Activated T-helper 9 cell treated with anti-CD3 and anti-CD28 coated beads, Interleukin-2, amount 50 U/mL, for 16 hours (primary cell): ENCODE measurements at places on chromosomes 6 and 20.

DNA sequence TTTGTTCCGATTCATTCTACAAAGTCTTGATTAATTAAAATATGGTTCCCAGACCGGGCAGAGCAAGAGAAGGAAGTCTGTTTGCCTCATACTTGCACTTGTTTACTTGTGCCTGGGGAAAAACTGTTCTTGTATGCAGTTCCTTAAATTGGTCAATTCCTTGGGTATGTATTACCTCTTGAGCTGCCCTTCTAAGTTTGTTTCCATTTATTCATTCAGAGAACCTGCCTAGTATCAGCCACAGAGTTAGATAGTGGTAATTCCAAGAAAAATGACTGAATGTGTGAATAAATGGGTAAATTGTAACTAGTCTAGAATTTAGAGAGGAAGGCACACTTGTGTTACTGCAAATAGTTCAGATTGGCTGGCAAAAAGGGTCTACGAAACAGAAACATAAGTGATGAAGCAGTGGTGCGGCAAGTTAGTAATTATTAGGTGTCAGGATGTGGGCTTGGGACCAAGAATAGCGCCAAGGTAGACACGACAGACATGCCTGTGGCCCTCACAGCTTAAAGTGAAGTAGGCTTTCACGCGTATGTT is 525 bp upstream of the MAK start:
- DNase-seq = no peak

- DNase-seq = no peak
Measured at GRCh38 chr6:139406577-139407343, 32.3 kb upstream of the CITED2 start.

DNA sequence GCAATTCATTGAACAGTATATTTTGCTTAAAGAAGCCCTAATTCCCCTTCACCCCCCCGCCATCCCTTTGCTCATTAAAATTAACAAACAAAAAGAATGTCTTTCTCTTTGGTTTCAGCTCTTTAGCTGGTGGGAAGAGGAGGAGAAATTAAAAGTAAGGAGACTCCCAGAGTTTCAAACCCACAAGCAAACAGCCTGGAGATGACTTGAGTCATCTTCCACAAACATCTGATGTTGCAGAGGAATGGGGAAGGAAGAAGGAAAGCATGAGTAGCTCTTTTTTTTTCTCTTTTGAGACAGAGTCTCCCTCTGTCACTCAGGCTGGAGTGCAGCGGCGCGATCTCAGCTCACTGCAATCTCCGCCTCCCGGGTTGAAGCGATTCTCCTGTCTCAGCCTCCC is 189.6 kb downstream of the ADAT2 start:
- no peak for DNase-seq

GRCh38 chr6:121223212-121223611 is 111.1 kb downstream of the TBC1D32 start:
- no peak for DNase-seq

GRCh38 chr20:13690943-13691342 is 52.2 kb upstream of the TASP1 start:
- DNase-seq = no peak

GRCh38 chr20:16417001-16417400 is 156.2 kb downstream of the KIF16B start:
- no peak for DNase-seq

DNA sequence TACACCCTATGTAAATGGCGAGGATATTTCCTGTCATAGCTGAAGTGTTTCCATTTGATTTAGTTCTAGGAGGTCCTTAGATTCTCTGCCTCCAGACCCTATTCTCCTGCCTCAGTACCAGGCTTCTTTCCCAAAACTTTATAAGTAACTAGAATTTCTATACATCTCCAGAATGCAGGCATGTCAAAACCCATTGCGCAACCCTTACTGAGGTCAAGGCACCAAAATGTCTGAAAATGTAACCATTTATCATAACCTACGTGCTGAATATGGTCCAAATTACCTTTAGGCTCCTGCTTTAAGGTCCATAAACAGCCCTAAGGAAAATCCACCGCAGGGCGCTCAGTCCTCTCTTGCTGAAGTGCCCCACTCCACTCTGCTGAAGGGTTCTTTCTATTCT is 37.5 kb upstream of the MC3R start:
- no peak for DNase-seq

DNA sequence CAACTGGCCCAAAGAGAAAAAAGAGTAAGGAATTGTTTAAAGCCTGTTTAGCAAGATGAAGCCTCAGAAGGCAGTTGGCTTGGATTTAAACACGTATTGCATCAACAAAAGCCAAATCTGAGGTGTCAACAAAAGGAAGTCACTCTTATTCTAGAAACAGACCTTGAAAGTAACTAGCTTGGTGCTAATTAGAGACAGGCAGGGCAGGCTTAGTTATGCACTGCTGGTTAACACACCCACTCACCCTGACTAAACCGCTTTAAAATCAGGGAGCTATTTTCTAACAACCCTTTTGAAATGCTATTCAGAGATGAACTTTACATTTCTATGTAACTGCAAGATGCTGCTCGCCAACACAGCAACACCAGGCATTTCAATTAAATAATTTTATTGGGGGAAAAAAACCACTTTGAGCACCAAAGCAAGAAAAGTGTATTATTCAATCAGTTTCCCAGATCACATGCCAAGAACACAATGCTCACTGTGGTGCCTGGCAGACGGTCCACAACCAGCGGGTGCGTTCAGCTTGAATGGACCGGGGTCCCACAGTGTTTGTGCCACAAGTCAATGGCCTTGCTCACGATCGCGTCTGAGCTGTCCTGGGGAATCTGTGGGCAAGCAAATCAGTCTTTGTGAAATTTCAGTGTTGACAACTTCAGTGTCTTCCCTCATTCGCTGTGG is 23.6 kb downstream of the TBC1D7 start:
- DNase-seq = no peak

DNA sequence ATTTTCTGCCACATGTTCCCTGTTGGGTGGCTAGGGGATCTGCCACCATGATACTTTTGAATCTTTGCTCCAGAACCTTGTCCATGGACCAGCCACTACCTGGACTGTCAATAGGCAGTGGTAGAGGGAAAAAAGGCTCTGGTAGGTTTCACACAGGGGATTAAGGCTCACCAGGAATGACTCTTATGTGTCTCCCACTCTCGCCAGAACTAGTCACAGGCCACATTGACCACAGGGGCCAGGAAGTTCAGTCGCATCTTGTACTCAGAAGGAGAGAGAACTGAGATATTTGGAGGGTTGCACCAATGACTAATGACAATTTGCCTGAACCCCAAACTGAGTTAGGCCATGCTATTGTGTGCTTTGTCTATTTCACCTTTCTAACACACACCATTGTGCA is 23.6 kb upstream of the APCDD1L start:
- no peak for DNase-seq

GRCh38 chr20:24442909-24443308 is 26.5 kb upstream of the SYNDIG1 start:
- no peak for DNase-seq

DNA sequence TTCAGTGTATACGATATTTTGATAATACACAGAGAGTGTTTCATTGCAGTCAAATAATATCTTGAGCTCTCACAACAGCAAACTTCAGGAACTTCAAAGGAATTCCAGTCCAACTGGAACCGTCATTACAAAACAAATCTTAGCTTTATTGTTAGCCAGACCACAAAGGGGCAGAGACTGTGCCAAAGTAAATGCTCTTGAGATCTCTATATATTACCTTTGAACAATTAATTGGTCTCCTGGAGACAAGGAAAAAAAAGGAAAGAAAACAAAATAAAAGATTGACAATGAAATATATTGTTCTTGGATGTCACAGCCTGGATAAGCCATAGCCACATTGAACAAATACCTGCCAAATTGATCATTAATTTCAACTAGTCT is 70.0 kb downstream of the FOXC1 start:
- DNase-seq = no peak

DNA sequence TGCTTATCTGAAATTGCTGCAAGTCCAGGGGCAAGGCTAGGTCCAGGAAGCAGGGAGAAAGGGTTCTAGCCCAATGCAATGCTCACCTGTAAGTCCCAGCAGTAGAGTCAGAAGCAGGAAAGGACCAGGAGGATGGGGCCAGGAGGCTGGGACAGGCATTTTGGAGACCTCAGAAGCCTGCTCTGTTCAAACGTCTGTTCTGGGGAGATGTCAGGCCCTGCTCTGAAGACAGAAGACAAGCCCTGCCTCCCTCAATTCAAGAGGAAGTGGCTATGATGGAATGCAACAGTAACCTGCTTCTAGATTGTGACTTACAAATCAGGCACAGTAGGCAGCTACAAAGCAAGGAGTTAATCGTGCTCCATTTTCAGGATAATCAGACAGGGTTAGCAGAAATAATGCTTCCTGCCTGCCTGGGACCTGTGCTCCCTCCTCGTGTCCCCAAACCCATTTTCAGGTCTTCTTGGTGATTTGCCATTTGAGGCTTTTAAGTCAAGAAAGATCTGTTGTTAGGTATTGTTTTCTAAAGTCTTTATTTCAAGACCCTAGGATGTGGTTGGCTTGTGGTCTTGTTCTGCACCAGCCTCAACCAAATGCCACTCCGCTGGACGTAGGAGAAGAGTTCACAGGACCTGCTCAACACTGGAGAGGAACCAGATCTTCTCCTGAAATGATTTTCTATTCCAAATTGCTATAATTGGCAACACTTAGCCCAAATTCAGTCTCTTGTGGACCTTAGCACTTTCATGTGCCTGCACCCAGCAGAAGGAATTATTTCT is at the start of gene SIRPG:
TSS of gene SIRPG (minus strand) at position 224 of the 779 bp plus-strand sequence. CDS start at position 159, 65 bp downstream.
- DNase-seq = no peak

GRCh38 chr20:25437153-25437581 is 29.7 kb downstream of the GINS1 start:
- DNase-seq = no peak

DNA sequence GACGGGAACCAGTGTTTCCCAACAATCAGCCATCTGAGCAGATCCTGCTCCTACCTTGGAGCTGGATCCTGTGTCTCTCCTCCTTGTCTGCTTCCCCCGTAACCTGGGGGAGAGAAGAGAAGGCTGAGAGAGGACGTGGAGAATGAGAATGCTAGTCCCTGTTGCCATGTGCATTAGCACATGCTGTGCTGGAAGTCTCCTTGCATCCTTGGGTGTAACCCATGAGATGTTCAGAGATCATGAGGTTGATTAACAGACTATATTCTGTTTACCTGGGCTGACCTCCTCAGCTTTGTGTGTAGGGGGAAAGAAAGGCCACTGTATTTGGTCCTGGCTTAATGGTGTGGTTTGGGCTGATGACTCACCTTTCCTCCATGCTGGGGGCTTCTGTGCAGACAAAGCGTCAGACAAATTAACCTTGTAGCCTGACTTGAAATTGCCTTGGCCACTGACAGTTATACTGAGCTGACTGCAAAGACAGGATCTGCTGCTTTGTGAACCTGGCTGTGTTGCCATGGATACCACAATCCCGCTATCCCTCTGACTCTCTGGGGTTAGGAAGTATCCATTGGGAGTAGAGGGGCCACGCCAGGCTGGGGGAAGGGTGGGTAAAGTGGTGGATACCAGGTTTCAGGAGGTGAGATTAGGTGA is 243.7 kb upstream of the CHD6 start:
- no peak for DNase-seq

GRCh38 chr20:4493386-4493785 is 228.3 kb upstream of the PRND start:
- no peak for DNase-seq

GRCh38 chr20:17617212-17617867 is 47.5 kb downstream of the DSTN start:
- no peak for DNase-seq

DNA sequence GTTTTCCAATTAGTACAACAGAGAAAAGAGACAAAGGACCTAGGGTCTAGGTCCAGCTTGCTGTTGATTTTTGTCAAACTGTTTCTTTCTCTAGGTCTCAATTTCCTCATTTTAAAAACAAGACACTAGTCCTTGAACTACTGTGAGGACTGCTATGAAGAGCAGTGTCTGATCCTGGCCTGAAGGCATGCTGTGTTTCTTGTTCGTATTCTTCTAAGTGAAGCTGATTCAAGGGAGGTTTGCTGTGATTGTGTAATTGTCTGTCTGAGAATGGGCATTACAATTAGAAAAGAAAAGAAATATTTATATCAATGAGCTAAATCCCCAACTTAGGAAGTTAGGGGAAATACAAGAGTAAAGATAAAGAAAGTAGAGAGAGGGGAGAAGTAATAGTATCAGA is 228.2 kb upstream of the SUPT3H start:
- no peak for DNase-seq

GRCh38 chr6:16723826-16724225 is 37.4 kb downstream of the ATXN1 start:
- DNase-seq = no peak

DNA sequence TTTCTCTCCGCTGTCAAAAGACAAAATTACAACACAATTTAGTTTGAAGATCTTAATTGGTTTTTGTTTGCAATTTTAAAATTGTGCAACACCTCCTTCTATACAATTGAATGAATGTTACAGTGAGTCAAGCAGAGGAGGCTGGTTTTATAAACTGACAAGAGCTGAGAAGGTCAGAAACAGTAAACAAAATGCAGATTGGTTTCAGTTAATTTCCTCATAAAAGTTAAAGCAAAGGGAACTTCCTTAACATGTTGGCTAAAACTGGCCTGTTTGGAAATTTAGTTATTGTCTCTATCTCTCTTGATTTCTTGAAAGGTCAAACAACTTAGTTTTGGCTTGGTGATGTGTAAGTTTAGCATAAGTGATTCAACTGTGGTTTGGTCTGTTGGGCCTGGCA is 22.2 kb downstream of the KHDC1L start:
- DNase-seq = no peak

DNA sequence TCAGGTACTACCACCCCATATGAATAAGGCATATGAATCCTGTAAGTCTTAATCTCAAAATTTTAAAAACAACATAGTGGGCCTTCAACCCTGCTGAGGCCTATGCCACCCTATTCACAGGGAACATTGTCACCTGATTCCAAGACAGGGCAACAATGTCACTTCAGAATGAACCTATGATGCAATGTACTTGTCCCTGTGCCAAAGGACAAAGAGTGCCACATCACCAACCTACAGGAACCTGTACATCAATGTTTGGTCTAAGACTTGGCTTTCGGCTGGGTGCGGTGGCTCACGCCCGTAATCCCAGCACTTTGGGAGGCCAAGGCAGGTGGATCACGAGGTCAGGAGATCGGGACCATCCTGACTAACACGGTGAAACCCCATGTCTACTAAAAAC is 318.5 kb upstream of the JARID2 start:
- DNase-seq = no peak

GRCh38 chr6:137806914-137807682 is 60.0 kb upstream of the TNFAIP3 start:
- DNase-seq = no peak

- peak; percentile 26 for DNase-seq
Measured at GRCh38 chr20:57399587-57400155, 8.5 kb downstream of the RBM38 start.

DNA sequence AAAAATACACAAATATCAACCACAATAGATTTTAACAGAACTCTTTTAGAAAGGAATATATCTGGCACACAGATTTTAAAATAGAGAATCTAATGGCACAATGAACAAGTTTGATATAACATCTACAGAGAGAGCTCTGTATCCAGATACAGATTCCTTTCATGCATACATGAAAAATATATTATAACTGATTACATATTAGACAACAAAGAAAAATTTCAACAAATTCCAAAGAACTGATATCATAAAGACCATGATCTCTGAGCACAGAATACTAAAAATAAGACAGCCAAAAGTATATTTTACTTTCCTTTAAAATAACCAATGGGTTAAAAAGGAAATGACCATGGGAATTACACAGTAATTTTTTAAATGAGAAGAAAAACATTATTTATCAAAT is 74.1 kb upstream of the MAP7 start:
- no peak for DNase-seq
